Left renal cortex interstitium (tissue), 4 donors: ENCODE measurements at places on chromosomes 5 and 9. TPM values are rescaled to one million over a fixed set of nuclear protein-coding genes. Genes with fewer than 3 reads are reported as not detected.

Gene SELENOP
- polyA plus RNA-seq, result 424 TPM

GRCh38 chr5:96893342-96893741 lies 17.0 kb downstream of the ERAP2 start:
- DNase-seq, result no peak

GRCh38 chr5:68054638-68055037 lies 160.9 kb upstream of the PIK3R1 start:
- no peak for DNase-seq

DNA sequence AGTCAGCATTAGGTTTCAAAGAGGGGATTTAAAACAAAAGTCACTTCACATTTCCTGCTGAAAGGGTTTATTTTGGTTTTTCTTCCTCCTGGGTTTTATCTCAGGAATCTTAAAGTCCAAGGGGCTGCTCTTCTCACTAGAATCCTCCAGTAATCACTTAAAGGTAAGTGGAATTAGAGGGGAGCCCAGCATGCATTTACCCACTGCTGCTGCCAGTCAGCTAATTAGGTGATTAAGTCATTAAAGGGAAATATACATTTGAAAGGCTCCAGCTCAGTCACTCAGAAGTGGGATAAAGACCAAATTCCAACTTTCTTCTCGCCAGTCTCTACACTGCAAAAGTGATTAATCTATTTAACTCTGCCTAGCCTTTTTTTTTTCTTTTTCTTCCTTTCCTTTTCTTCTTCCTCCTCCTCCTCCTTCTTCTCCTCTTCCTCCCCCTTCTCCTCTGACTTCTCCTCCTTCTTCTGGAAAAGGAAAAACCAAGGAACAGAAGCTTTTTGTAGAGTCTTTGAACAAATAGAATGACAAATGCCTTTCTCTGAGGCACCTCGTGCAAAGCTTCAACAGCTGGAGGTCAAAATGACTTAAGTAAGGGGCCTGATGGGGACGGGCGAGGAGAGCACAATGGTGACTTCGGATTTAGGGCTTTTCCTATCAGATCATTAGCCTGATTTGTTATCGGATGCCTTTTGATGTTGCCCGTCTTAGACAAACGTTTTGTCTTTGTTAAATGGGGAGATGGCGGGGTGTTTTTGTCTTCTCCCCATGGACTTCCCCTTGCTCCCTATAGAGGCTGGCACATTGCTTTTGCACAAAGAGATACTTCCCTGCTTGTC lies 617.6 kb downstream of the IRX1 start:
- DNase-seq, result no peak

- no peak for DNase-seq
Observed at GRCh38 chr5:172945151-172945550, 14.1 kb upstream of the RPL26L1 start.

DNA sequence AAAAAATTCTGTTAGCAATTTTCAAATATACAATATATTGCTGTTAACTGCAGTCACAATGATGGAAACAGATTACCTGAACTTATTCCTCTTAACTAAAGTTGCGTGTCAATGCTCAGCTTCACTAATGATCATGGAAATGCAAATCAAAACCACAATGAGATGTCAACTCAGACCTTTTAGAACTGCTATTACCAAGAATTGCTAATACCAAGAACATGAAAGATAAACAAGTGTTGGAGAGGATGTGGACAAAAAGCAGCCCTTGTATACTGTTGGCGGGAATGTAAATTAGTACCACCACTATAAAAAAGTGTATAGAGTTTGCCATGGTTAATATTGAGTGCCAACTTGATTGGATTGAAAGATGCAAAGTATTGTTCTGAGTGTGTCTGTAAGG lies 1409.7 kb upstream of the CDH18 start:
- no peak for DNase-seq

GRCh38 chr5:173057062-173057924 lies 1.1 kb downstream of the CREBRF start:
- peak; percentile 98 for DNase-seq

- no peak for DNase-seq
Observed at GRCh38 chr5:168184103-168184502, 107.3 kb upstream of the WWC1 start.

Gene DYNC2I2
- polyA plus RNA-seq, result 95.5 TPM

GRCh38 chr5:34522599-34523386 lies 133.3 kb upstream of the RAI14 start:
- DNase-seq, result no peak

- DNase-seq, result no peak
Observed at GRCh38 chr5:158159621-158160020, 300.7 kb upstream of the CLINT1 start.

DNA sequence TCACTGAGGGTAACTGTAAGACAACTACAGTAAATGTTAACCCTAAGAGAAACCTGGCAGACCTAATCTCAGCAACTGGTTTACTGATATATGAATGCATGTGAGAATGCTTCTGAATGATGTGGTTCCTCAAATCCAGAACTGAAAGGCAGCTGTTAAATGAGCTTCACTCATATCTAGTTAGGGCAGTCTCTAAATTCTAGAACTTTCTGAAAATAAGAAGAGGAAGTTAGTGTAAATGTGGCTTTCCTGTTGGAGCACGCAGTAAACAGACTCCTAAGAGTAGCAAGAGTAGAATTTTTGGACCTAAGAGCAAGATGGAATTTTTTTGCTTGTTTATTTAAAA lies 117.9 kb upstream of the KCNN2 start:
- DNase-seq, result no peak

DNA sequence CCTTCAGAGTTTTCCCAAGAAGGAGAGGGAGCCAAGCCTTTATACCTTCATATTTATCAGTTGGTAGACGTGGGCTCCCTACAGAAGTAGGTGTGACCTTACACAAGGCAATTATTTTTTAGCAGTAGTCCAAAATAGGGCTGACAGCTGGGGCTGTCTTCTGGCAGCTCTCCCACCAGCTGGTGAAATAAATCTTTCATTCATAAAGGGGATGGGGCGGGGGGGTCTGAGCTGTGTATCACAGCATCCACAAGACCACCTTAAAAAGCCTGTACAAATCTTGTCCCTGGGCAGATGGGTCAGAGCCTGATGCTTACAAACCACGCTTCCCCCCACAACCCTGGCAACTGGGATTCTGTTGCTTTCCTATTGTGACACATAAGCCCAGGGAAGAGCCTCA lies 19.7 kb downstream of the CSF2 start:
- no peak for DNase-seq

GRCh38 chr5:170387775-170388639 lies 1.2 kb downstream of the KCNMB1 start:
- DNase-seq, result no peak

GRCh38 chr9:136029556-136029955 lies 65.5 kb downstream of the NACC2 start:
- DNase-seq, result no peak

DNA sequence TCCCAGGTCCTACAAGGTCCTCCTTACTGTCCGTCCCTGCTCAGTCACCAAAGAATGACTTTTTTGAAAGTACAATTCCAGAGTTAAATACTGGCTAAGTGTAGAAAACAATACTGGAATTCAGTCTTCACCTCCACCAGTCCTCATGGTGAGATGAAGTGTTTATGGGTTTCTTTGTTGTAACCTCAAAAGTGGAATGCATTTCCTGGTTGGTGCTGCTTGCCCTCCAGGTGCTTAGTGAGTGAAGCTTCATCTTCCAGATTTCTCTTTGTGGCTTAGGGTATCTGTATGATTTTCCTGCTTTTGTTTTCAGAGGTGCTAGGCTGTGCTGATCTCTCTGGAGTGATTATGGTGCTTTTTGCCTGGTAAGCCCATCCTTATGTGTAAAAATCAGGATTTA lies 49.4 kb upstream of the DHFR start:
- DNase-seq, result no peak

Gene LIFR
- polyA plus RNA-seq, result 80.8 TPM

DNA sequence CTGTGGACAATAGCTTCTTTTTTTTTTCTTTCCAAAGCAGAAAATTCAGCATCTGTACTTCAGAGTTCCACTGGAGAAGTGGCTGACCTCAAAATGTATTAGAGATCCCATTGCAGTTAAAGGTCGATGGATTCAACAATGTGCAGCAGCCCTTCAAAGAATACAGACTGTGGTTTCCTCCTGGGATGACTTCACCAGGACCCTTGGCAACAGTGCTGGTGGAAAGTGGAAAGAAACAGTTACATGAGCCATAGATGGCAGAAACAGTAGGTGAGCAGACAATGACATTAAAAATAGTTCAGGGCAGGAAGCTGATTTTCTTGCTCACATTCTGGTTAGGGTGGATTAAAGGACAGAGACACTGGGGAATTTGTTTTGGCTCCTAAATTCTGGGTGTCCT lies 62.4 kb downstream of the SLC28A3 start:
- DNase-seq, result no peak

DNA sequence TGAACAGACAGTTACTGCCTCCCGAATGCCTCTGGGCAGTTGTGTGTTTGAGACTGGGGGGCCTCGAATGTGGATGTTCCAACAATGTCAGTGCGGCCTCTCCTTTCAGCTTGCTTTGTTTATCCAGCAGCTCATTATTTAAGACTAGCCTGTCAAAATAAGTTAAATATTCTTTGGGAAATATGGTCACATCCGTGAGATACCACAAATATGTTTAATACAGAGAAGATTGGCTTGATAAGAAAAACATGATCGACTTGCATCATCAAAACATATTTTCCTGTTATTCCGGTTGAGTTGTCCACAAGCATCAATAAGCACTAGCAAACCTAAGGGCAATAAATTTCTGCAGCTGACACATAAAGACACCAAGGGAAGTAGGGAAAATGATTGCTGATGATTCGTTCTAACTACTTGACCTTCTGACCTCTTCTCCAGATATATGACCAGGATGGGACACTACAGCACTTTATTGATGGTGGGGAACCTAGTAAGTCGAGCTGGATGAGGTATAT lies 66.5 kb downstream of the PRDM6 start:
- no peak for DNase-seq

DNA sequence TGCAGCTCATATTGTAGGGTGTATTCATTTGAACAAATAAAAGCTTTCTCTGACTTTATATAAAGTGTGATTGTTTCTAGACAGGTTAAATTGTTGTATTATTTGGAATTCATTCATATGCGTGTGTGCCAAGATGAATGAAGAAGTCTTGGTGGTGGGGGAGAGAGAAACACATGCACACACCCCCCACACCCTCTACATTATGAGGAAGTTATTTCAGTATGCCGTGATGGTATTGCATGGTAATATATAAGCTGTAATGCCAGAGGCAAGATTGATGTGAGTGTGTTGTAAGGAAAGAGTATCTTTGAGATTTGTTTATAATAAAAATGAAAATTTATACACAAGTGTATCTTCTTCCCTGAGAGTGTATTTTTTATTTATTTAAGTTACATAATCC lies 71.0 kb downstream of the IPO11 start:
- no peak for DNase-seq

GRCh38 chr9:83582029-83582428 lies 40.9 kb upstream of the IDNK start:
- no peak for DNase-seq

Gene SPINK6
- not detected for polyA plus RNA-seq

GRCh38 chr5:147484708-147485020 lies 25.2 kb downstream of the DPYSL3 start:
- no peak for DNase-seq

DNA sequence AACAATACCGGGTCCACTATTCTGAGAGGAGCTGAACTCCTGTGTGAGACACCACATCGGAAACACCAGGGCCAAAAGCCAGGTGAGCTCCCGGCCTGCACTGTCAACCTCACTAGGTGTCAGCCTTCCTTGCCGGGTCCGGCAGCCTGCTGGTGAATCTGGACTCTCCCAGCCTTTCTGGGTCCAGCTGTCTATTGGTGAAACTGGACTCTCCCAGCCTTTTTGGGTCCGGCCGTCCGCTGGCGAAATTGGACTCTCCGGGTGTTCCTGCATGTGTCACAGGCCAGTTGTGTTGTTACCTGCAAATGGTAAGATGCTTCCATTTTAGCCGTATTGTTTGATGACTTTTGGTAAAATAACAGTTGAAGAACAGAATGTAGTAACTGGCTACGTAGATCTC lies 801.5 kb downstream of the CDH9 start:
- DNase-seq, result no peak

GRCh38 chr5:157451806-157452205 lies 8.2 kb upstream of the NIPAL4 start:
- no peak for DNase-seq

Gene DDX4
- 0.06 TPM for polyA plus RNA-seq

Gene INSL4
- not detected for polyA plus RNA-seq

DNA sequence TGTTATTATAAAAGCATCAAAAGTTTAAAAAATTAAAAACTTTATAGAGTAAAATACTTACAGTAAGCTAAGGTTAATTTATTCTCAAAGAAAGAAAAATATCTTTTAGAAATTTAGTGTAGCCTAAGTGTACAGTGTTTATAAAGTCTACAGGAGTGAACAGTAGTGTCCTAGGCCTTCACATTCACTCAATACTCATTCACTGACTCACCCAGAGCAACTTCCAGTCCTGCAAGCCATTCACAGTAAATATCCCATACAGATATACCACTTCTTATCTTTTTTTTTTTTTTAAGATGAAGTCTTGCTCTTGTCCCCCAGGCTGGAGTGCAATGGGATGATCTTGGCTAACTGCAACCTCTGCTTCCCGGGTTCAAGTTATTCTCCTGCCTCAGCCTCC lies 73.1 kb upstream of the FST start:
- DNase-seq, result no peak

Gene TICAM2
- polyA plus RNA-seq, result 4.1 TPM

GRCh38 chr5:111636736-111637135 lies 120.3 kb downstream of the NREP start:
- DNase-seq, result no peak

Gene TUSC1
- 25.2 TPM for polyA plus RNA-seq

GRCh38 chr9:21432672-21433425 lies 7.4 kb upstream of the IFNA1 start:
- no peak for DNase-seq

DNA sequence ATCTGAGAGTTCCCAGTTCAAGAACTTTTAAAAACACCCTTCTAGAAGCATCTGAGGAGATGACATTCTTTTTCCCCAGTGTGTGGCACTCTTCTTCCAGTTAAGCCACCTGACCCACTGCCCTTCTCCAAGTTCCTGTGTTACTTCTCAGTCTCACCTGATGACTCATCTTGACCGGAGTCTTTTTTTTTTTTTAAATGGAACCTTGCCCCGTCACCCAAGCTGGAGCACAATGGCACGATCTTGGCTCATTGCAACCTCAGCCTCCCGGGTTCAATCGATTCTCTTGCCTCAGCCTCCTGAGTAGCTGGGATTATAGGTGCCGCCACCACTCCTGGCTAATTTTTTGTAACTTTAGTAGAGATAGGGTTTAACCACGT lies 224.1 kb upstream of the DAB2 start:
- no peak for DNase-seq

- no peak for DNase-seq
Observed at GRCh38 chr9:76352026-76352620, 42.1 kb downstream of the RFK start.
